Activated T-cell treated with anti-CD3 and anti-CD28 coated beads, Interleukin-2, amount 50 U/mL, for 72 hours (primary cell): ENCODE measurements at places on chromosomes 13 and 19. TPM values are rescaled to one million over a fixed set of nuclear protein-coding genes. Genes with fewer than 3 reads are reported as not detected.

DNA sequence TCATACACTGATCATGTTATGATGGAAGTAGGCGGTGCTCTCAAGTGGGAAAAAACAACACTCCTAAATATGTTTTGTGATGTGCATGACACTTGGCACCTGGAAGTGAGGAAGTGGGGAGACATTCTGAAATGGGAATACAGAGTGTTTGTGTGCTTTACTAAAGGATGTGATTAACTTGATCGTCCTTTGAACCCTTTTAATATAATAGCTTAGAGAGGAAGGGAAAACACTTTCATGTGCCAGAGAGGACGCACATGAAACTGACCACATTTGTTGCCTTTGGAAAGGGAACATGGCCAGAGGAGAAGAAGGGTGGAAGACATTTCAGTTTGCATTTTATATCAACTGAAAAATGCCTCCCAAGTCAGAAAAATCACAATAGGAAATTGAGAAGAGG, 31.4 kb downstream of the SMAD9 start:
- no peaks in the 10 kb centered on the region for H3K4me1 ChIP-seq
- no peaks in the 10 kb centered on the region for H3K36me3 ChIP-seq

- no peaks in the 10 kb centered on the region for H3K36me3 ChIP-seq
- H3K4me3 ChIP-seq: no peak overlapping the region
- H3K27ac ChIP-seq: no peak overlapping the region
- no peaks in the 10 kb centered on the region for H3K4me1 ChIP-seq
- DNase-seq: no peak
- peaks cover 6% of the 10 kb centered on the region for H3K27me3 ChIP-seq
These were observed 61.5 kb downstream of the COL4A1 start for GRCh38 chr13:110245416-110245899.

- H3K4me1 ChIP-seq: peaks cover 5% of the 10 kb centered on the region
- no peak for DNase-seq
- H3K4me3 ChIP-seq: no peak overlapping the region
- peaks cover 6% of the 10 kb centered on the region for H3K36me3 ChIP-seq
These were observed 35.4 kb downstream of the GPR180 start for GRCh38 chr13:94636942-94637578.

DNA sequence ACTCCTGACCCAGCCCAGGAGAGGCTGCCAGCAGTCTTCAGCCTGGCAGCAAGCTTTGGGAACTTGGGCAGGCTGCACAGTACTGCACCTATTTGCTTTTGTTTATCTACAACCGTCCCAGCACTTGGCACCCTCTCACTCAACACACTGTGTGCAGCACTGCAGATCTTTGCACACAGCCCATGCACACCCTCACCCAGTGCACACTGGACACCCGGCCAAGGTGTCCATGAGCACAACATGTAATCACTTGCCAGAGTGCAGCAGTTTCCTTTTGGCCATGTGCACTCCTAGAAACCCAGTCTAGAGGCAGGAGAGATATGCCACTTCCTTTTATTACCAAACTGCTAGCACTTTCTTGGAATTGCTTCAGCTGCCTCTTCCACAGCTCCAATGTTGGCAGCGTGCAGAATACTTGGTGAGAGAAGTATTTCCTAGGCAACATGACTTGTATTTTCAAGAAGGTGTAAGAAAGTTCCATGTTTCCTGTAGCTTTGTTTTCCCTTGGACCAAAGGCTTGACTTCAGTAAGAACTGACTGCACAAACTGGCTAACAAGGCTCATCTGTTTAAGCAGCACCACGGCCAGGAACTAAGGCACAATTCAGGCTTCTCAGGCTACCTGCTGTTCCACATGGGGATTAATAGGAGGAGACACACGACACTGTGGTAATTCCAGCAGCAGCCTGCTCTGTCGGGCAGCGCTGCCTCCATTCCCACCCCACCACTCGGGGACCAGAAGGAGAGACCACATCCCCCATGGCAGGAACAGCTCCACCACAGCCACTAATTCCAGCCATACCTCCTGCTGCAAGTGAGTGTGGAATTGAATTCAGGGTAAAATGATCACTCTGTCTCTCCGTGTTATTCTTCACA, 15.3 kb downstream of the ATP7B start:
- no peak overlapping the region for H3K4me3 ChIP-seq
- H3K4me1 ChIP-seq: no peaks in the 10 kb centered on the region
- peaks cover 16% of the 10 kb centered on the region for H3K27me3 ChIP-seq
- H3K27ac ChIP-seq: no peak overlapping the region

FGF14 gene
- total RNA-seq: 0.23 TPM

SCN1B gene
- total RNA-seq: 4.7 TPM

KLF2 gene
- 0.76 TPM for total RNA-seq

LAIR1 gene
- total RNA-seq: 3.5 TPM

CYP4F2 gene
- total RNA-seq: 0.19 TPM
